ENCODE measurements at places on chromosomes 6 and 20. TPM values are rescaled to one million over a fixed set of nuclear protein-coding genes. Genes with fewer than 3 reads are reported as not detected.

- DNase-seq = no peak
These were observed 107.3 kb downstream of the GMPR start for GRCh38 chr6:16345449-16346330.

CDH26 gene
- polyA plus RNA-seq = 0.47 TPM

- DNase-seq = peak; percentile 46
These were observed 297.3 kb downstream of the PHACTR1 start for GRCh38 chr6:13013681-13014503.

SLC2A10 gene
- polyA plus RNA-seq = 3.7 TPM

DNA sequence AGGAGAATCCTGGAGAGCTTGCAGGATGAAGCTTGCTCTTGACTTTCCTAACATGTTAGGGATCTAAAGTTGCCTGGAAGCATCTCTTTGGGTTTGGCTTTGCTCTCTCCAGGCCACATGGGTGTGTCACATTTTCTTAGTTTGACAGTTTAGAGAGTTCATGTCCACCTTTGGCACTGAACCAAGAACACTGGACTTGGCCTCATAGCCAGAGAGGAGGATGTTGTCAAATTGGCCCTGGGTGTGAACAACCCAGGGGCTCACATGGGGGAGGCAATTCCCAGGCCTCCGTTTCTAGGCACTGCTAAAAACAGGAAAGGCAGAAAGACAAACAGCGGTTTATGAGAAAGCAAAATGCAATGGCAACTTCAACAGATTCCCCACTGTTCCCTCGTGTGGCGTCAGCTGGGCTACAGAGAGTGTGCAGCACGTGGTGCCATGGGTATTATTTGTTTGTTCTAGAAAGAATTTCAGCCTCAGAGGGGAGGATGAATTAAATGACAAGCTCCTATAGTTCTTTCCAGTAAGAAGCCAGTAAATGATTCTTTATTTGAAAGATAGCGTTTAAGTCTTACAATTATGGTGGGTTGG, 93.9 kb downstream of the CLIC5 start:
- no peak for DNase-seq

SPTLC3 gene
- 7.1 TPM for polyA plus RNA-seq

DEFB132 gene
- polyA plus RNA-seq = 0.24 TPM

- DNase-seq = peak; percentile 44
These were observed 235.0 kb downstream of the TTLL2 start for GRCh38 chr6:167559675-167560479.

HRH3 gene
- polyA plus RNA-seq = not detected

- DNase-seq = no peak
These were observed 51.3 kb downstream of the GRM4 start for GRCh38 chr6:34094474-34095135.

DNA sequence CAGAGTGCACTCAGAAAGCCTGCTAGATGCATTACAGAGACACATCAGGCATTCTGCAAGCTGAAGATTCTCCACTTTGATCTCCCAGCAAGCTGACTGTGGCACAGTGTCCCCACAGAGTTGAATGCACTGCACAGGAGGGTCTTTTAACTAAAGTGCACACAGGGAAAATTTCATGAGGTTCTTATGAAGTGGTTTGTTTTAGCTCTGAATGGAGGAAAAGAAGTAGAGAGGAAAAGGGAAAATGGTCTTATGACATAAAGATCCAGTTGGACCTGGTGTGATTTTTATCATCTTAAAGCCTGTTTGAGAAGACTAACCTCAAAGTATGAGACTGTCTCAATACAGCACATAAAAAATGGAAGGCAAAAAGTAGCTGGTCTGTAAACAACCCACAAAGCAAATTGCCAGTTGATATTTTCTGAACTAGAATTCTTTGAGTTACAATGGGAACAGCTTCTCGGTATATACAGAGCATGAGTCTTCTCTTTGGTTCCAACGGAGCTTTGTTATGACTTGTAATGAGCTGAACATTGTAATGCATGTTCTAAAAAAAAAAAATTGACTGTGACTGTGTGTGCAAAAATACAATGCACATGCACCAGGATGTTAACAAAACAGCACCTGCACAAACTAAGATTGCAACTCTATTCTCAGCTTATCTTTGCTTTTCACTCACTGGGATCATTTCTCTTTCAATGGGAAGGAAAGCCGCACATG, 383.0 kb upstream of the ID4 start:
- no peak for DNase-seq

- DNase-seq = no peak
These were observed 118.9 kb downstream of the TMEM170B start for GRCh38 chr6:11656491-11656890.

DNA sequence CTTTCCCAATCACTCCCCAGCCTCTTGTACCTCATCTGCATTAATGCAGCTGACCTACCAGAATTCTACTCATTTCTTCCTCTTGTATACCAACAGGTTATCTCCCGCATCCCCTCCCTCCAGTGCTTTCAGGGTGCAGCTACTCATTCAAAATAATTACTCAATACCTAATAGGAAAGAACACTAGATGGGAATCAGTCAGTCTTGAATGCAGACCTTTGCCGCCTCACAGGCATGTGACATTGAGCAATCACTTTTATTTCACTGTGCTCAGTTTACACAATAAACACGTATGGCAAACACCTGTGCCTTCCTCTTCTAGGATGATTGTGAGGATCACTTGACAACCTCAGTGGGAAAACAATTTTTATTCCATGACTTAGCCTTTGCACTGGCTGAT, 13.3 kb downstream of the ZSCAN31 start:
- DNase-seq = no peak

DNA sequence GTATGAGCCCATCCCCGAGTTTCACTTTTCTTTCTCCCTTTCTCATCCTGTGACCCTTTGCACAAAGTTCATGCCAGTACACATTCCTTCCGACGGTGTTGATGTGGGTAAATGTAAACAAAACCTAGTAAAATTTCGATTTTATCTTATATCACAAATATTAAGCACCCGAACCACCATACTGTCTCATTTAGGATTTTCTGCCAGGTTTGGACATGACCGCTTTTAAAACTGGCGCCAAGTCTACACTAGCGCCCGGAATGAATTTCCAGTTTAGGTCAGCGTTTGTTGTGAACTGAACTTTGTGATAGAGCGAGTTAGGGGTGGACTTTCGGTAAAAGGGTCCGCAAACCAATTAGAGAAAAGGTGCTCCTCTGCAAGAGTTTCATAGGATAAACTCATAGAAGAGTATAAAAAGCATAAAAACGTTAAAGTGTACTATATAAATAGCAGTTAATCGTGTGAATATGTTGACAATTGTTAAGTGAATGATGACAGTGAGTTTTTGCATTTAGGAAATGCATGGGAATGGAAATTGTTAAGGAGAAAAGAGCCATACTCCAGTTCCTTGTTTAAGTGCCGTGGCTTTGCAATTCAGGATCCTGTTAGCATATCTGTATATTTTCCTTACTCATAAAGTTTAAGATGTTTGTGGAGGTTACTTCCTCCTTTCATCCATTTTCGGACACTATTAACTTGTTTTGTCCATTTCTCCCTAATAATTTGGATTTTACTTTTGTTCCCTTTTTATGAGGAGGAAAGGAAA, 937 bp downstream of the AKAP7 start:
- no peak for DNase-seq

DNA sequence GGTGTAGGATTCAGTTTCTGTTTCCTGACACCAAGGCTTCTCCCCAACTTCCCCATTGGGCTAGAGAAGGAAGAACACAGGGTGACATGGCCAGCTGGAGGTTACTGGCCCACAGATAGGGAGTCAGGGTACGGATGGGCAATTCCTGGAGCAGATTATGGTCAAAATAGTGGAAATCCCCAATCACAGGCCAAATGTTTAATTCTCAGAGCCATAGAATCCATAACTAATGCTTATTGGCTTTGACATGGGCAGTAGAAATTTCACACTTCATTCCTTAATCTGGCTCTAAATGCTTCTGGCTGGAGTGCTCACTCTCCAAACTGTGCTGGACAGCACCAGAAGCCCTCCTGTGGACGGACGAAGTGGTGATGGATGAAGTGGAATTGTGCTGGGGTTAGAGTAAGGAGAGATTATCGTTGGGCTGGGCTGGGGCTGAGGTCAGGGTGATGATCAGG, 887 bp downstream of the SIGLEC1 start:
- no peak for DNase-seq

- no peak for DNase-seq
These were observed 875.4 kb upstream of the MAP3K7 start for GRCh38 chr6:91462241-91462640.

EMILIN3 gene
- polyA plus RNA-seq = 0.32 TPM

DNA sequence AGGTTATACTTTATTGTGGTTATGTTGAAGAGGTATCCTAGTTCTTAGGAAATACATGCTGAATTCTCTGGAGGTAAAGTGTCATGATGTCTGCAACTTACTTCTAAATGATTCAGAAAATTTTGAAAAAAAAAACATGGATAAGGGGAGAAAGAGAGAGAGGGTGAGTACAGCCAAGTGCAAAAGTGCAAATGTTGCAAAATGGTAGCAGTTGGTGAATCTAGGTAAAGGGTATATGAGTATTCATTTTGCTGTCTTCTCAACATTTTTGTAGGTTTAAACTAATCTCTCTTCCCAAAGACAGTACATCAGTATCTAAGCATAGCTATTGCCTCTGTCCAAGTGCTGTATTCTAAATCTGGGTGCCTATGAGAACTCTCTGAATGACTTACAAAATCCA, 579.4 kb upstream of the CHD6 start:
- DNase-seq = no peak

OR10C1 gene
- polyA plus RNA-seq = not detected

DNA sequence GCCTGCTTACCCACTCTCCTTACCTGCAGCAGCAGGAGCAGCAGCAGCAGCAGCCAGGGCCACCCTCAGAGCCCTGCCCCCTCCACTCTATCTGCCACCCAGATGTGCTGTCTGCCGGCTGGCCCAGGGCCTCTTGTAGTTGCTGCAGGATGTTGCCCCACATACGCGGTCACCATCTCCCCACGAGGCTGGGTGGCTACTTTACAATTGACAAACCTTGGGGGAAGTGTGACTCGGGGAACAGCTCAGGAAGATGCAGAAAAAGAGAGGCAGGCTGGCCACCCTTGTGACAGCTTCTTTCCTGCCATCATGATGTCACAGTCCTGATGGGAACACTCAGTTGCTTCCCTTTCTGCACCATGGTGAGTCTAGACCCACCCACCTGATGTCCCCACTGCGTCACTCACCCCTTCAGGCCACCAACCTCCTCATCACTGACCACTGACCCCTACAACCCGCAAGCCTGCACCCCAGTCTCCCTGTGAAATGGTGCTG, 14.5 kb downstream of the TREM1 start:
- DNase-seq = no peak

GRCh38 chr6:56255349-56255748, 8.0 kb upstream of the COL21A1 start:
- no peak for DNase-seq

DNA sequence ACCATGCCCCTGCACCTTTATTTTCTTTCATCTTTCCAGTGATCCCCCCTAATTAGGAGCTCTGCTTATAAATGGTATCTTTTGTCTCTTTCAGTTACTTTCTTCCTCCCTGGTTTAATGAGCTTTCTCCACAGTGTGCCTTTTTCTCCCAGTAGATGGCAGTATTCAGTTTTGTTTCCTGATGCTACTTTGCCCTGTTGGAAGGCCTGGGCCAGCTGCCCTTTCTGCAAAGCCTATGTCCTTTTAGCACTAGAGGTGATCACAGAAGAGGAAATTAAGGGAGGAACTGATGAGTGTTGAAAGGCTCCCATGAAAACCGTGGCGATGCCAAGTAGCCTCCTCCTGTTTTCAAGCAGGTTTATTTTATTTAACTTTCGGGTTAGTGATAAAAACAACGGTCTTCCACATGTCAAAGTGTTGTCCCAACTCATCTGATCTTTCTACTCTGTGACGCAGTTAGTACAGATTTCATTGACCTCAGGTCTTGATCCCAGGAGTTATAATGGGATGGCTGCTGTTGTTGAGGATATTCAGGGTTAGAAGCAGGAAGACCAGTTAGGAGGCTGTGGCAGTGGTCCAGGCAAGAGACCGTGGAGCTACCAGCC, 184.2 kb upstream of the BMP2 start:
- peak; percentile 33 for DNase-seq

DNA sequence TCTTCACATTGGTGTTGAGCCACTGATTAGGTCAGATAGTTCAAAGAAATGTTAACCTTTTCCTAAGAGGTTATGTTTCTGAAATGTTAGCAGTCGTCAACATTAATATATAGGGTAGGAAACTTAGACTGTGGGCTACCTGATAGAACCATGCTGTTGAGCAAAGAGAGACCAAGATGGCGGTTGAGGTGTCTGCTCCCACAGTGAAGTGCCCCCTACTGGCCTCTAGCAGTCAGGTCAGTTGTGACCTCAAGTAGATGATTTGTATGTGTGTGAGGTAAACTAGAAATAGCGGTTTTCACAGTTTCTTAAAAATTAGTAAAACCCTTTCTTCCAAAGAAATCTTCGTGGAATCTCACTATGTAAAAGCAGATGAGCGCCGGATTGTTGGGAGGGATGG, 40.3 kb downstream of the MTHFD1L start:
- DNase-seq = no peak

LY6G6D gene
- polyA plus RNA-seq = not detected

GRCh38 chr6:3053231-3053508, 15.1 kb upstream of the RIPK1 start:
- DNase-seq = no peak

DNA sequence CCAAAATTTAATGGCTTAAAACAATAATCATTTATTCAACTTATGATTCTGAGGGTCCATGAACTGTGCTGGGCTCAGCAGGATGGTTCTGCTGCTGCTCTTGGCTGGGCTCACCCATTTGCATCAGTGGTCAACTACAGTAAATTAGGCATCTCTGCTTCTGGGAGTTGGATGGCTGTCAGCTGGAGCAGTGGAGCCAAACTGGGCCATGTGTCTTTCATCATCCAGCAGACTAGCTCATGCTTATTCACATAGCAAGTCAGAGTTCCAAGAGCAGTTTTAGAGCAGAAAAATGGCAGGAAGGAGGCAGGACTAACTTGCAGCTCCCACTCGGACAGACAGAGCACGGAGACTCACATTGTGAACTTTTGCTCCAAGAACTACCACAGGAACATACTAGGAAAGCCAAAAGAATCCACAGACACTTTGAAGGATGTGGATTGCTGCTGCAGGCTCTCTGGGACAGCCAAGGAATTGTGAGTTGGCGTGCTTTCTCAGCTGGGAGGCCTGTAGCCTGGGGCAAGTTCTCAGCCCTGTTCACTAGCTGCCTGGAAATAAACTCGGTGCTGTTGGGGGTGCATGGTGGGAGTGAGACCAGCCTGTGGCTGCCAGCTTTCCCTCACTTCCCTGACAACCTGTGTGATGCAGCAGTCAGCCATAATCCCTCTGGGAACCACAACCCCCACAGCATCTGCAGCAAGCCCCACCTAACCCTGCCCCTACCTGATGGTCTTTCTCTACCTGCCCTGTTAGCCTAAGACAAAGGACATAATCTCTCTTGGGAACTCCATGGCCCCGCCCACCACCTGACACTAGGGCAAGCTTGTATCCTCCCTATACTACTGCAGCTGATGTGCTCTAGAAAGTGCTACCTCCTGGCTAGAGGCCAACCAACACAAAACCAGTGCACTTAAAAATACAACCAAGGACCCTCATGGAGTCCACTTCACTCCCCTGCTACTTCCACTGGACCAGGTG, 129.0 kb downstream of the JPH2 start:
- DNase-seq = peak; percentile 7

GRCh38 chr20:916125-916799, at the start of gene ANGPT4:
ANGPT4 (minus strand) TSS chr20:916334; CDS start chr20:916214, 120 bp downstream.
- DNase-seq = peak; percentile 40

ADTRP gene
- polyA plus RNA-seq = 5.9 TPM

Measured in kidney (tissue), 22 donors.